ENCODE measurements at places on chromosomes 1 and 21.

DNA sequence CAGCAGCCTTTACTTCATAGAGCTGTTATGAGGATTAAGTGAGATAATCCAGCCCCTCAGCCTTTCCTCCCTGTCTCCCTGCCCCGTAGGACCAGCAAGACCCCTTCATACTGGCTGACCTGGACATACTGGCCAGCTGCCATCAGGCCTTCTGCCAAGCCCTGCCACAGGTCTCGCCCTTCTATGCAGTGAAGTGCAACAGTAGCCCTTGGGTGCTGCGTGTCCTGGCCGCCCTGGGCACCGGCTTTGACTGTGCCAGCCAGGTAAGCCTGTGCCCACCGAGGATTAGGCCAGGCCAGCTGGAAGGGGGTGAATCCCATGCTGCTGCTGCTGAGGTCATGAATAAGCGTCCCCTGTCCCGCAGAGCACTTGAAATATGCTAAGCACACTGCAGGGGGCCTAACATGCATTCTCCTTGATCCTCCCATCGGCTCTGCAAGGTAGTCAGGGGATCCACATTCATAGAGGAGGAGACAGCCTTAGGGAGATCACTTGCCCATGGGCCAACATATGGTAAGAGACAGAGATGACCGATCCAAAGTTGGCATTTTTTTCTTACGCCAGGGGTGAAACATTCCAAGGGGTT, 73.3 kb upstream of the TINAGL1 start:
- no peak for DNase-seq

GRCh38 chr1:192045131-192045530, 113.1 kb upstream of the RGS18 start:
- peak; percentile 61 for DNase-seq

GRCh38 chr1:174169342-174169741, 10.0 kb downstream of the RABGAP1L start:
- no peak for DNase-seq

DNA sequence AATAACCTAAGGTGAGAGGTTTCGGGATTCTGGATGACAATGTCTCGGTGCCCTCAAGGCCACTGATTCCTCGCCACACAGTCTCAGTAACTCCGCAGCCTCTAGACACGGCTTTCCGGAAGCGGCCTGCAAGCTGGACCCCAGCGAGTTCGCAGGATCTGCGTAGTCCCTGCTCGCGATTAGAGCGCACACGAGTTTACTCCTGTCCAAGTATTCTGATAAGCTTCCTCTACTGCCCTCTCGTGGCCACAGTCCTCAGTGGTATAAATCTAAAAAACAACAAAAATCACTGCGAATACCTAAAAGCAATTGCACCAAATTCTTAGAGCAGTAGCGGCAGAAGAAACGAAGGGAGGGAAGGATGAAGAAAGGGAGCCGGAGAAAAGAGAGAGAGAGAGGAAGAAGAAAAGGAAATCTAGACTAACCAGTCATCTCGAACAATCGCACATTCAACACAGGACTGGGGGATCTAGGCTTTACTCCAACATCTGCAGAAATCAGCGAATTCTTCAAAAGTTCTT, 1.1 kb upstream of the PLXNA2 start:
- DNase-seq = peak; percentile 78

DNA sequence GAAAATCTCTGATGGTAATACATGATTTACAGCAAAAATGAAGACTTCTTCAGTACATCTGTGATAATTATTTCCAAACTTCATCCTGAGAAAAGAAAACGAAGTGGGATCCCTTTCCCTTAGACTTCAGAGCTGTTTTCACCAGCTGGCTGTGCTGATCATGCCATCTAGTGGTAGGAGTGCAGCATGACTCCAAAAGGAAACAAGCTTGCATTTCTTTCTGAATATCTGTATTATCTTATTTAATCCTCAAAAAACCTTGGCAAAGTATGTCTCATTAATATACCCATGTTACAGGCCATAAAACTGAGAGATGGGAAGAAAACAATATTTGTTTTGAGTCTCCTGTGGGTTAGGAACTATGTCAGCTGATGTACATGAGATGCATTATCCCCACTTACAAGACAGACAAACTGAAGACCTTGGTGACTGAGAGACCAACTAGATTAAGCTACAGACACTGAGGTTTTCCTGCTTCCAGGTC, 9.8 kb upstream of the GJA8 start:
- DNase-seq = peak; percentile 17

- no peak for DNase-seq
These were observed 1.2 kb downstream of the SH2D5 start for GRCh38 chr1:20731057-20731991.

- peak; percentile 44 for DNase-seq
These were observed 49.1 kb upstream of the CR2 start for GRCh38 chr1:207404849-207405525.

DNA sequence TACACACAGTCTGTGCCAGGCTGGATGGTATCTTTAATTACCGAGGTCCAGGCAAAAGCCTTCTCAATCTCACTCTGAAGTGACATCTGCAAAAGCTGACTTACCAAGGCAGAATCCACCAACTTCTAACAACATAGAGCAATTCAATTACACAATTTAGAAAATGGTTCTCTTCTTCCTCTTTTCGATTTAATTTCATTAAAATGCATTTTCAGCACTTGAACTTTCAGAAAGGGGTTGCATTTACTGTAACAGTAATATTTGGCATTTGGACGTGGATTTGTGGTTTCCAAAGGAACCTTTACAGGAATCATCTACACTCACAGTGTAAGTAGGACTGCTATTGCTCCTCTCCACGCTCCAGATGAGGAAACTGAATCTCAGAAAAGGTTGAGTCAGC, 53.3 kb downstream of the ERO1B start:
- no peak for DNase-seq

- no peak for DNase-seq
These were observed 393.6 kb downstream of the PTPRU start for GRCh38 chr1:29629814-29630516.

DNA sequence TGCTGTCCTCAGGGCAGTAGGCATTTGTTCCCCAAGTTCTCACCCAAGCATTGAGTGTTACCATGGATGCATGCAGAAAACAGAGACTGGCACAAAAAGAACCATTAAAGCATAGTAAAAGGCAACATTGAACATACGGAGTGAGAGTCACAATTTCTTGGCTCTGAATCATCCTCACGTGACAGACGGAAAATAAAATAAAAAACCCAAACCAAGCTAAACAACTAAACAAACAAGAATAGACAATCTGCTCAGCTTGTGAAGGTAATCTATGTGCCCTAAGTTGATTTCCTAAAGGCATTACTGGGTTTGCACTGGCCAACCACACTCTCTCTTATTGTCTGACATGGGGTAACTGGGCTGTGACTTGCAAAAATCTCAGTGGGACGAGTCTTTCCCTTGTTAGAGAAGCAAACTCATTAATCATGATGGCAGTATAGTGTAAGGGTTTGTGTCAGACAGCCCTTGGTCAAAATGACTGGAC, 306.0 kb downstream of the ASTN1 start:
- DNase-seq = no peak

DNA sequence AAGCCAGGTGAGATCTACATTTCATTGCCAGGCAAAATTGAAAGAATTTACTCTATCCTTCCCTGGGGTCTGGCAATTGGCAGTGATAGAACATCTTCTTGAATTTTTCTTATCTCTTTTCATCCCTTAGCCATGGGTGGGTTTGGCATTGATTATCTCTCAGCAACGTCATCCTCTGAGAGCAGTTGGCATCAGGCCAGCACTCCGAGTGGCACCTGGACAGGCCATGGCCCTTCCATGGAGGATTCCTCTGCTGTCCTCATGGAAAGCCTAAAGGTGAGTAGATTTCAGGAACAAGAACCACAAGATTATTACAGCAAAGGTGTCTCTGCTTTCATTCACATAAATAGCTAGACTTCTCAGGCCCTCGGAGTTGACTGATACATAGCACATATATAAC, 39.3 kb downstream of the NCF2 start:
- DNase-seq = no peak

DNA sequence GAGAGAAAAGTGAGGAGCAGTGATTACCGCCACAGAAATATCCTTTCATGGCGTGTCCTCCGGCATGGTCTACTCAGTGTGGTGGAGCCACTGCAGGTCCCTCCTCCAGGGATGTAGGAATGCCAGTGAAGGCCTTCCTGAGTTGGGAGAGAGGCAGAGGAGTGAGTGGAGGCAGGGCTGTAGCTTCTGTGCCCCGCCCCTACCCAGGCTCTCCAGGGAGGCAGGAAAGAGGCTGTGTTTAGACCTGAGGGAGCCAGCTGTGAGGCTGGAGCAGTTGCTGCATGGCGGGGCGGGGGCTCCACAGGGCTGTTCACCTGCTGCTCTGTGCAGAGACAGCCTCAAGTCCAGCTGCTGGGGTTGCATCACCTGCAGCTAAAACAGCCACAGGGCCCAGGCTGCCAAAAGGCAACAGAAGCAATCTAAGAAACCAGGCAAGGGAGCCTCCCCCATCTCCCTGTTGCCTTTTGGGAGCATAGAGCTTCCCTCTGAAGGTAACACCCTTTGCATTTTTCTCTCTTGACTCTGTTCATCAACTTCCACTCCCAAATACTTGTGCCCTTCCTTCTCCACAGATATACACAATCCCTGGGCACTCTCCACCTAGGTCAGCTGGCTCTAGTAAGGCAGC, 801 bp upstream of the ANXA9 start:
- no peak for DNase-seq

GRCh38 chr1:206909161-206909882, 12.1 kb downstream of the IL24 start:
- no peak for DNase-seq

DNA sequence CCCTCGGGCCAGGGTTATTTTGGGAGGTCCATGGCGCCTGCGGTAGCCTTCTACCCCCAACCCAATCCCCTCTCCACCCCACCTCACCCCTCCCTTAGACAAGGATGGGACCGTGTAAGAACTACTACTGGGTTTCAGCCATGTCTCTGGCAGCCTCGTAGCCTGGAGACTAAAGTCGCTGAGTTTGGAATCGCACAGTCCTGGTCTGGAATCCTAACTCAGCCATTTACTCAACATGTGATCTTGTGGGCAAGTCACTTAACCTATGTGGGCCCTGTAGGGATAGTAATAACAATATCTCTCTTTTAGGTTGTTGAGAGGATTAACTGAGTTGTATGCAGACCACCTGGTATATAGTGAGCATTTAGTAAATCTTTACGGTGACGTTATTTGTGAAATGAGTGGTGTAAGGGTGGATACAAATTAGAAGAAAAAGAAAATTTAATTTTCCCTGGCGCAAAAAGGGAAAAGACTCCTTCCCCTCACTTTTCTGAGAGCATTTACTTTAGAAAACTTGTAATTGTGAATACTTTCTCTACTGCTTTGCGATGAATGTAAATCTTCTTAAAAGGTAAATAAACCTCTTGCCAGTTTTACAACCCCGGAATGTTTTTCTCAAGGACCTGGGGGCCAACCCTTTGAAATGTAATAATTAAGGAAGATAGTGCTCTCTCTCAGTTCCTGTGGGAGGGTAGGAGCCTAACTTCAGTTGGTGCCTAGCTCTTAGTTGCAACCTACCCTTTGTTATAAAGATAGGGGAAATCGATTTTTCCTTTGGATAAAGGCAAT, 615 bp upstream of the MRPS15 start:
- no peak for DNase-seq

- DNase-seq = no peak
These were observed 372.7 kb downstream of the BRINP3 start for GRCh38 chr1:190104961-190105360.

- DNase-seq = peak; percentile 1
These were observed at the start of gene CFAP74 for GRCh38 chr1:2003541-2004131. TSS of gene CFAP74 (minus strand) at chr1:2003786. CDS start at chr1:1990956, 12,830 bp downstream.

- peak; percentile 70 for DNase-seq
These were observed 56.6 kb upstream of the RPL11 start for GRCh38 chr1:23634840-23635651.

- DNase-seq = no peak
These were observed 60.8 kb downstream of the PRKCZ start for GRCh38 chr1:2110738-2111673.

DNA sequence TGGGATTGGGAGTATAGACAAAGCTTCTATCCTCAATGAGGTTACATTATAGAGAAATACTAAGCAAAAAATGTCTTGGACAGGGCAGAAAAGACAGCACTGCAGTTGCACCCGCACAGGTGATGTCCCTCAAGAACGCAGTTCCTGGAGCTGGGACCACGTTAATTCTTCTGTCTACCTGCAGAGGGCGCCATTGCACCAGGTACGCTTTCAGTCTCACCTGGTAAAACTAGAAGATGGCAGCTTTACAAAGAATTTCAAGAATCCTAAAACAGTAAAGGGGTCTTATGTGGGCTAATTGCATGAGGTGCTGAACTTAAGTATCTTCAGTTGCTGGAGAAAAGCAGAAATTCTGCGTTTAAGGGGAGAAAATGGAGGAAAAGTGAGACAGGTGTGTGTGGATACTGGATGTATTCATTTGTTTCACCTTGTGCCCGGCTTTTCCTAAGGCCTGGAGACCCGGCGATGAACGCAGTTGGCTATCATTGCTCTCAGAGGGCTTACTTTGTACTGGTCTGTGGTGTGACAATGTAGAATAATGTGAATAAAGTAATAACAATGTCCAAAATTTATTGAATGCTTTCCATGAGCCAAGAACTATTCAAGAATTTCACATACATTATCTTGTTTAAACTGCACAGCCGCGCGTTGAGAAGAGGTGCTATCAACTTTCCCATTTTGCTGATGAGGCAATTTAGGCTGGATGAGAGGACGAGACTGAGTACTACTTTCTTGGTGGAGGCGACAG, 276.3 kb upstream of the GREM2 start:
- DNase-seq = no peak

- peak; percentile 36 for DNase-seq
These were observed 25.0 kb downstream of the RLF start for GRCh38 chr1:40185951-40186864.

DNA sequence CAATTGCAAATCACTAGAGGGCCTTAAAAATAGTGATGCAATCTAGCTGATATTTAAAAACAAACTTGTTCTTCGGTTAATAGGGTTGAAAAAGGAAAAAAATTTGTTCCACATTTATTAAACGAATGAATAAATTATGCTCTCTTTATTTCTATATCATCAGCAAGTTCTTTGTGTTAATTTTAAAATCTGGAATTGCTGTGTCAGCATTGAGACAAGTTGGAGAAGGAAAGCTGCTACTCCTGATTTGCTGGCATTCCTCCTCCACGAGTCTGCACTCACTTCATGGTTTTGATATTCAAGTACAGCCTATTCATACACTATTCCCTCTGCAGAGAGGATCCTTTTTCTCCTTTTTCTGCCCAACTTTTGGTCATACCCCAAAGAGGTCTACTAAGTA, 117.6 kb downstream of the MRPL39 start:
- DNase-seq = no peak

DNA sequence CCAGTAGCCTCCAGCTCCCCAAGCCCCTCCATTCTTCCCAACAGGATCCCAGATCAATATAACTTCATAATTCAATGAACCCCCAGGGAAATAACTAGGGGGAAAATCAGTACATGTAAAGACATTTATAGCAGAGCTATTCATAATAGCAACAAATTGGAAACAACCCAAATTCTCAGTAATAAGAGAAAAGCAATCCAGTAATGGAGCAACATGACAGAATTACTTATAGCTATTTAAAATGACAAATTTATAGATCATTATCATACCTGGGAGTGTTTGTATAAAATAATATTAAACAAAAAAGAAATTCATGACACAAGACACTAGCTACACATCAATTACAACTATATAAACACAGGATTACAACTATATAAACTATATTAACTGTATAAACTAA, 20.2 kb downstream of the PLEKHA6 start:
- DNase-seq = no peak

GRCh38 chr1:118333601-118334210, 148.7 kb upstream of the SPAG17 start:
- DNase-seq = peak; percentile 83
